ENCODE measurements at places on chromosomes 2 and 18.

DNA sequence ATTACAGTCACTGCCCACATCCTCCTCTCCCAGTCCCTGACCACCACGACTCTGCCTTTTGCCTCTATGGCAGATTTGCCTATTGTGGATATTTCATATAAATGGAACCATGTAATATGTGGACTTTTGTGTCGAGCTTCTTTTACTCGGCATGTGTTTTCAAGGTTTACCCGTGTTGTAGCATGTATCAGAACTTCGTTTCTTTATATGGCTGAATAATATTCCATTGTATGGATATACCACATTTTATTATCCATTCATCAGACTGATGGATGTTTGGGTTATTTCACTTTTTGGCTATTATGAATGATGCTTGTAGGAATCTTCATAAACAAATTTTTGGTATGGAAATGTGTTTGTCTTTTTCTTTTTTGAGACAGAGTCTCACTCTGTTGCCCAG lies 24.2 kb upstream of the E2F6 start:
- no peak for DNase-seq

GRCh38 chr2:174764280-174765255 lies at the start of gene CHRNA1:
Gene CHRNA1, minus strand, starts transcription at chr2:174764472. Its CDS starts 78 bp downstream, at chr2:174764394.
- no peak for DNase-seq

DNA sequence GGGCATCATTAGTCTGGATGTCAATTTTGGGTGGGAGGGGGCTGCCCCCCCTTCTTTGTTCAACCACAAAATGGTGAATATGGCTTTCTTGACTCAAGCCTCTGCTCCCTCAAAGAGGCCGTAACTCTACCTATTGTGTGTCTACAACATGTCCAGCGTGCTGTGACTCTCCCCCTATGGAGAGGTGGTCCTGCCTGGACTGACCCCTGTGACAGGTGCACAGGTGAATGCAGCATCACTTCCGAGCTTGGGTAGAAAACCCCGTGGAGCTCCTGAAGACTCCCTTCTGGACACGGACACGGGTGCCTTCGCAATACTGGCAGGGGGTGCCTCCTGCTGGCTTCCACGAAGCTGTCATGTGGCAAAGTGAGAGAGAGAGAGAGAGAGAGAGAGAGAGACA lies 397.8 kb downstream of the GALR1 start:
- no peak for DNase-seq

DNA sequence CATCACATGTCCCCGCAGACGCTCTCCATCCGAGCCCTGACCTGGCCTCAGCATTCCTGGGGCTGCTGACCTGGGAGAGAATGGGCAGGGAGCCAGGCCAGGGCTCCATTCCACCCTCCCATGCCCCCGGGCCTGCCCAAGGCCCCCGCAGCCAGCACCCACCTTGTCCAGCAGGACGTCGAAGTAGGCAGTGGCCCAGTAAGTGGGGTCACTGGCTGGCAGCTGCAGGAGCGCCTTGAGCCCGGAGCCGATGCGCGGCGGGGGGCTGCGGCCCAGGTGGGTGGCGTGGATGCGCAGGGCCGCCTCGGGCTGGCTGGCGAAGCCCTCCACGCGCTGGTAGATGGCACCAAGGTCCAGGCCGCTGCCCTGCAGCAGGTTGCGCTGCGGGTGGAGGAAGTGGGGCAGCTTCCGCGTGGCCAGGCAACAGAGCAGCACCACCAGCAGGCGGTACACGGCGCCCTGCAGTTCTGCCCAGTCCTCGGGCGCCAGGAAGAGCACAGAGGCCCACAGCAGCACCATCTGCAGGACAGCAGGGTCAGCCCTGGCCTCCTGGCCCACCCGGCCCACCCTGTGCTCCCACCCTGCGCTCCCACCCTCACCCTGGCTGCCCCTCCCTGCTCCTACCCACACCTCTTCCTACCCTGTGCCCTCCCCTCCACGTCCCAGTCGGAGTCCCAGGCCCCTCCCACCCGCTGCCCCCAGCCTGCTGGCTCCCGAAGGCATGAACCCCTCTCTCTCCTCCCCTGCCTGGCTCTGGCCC lies 7.6 kb downstream of the MAB21L4 start:
- no peak for DNase-seq

- no peak for DNase-seq
Observed at GRCh38 chr2:141037361-141037760, 1093.5 kb downstream of the LRP1B start.

DNA sequence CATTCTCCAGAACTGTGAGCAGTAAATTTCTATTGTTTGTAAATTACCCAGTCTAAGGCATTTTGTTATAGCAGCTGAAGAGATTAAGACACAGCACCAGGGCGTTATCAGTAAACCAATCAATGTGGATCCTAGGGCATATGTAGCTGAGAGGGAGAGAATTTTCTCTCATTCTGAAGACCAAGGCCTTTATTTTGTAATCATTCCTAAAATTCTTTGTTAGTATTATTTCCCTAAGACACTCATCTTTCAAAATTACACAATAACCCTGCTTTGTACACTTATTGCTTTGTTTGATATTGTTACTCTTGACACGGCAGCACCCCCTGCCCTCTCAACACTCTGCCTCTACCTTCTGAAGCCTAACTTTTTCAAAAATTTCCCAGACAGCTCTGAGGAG lies 419.1 kb downstream of the SLC4A3 start:
- DNase-seq = no peak

- DNase-seq = no peak
Observed at GRCh38 chr2:159562248-159562647, 54.1 kb downstream of the BAZ2B start.
